ENCODE measurements at places on chromosomes 6 and 20.
A peak's percentile ranks its signal among the peaks of the same experiment; 100 is the strongest.

DNA sequence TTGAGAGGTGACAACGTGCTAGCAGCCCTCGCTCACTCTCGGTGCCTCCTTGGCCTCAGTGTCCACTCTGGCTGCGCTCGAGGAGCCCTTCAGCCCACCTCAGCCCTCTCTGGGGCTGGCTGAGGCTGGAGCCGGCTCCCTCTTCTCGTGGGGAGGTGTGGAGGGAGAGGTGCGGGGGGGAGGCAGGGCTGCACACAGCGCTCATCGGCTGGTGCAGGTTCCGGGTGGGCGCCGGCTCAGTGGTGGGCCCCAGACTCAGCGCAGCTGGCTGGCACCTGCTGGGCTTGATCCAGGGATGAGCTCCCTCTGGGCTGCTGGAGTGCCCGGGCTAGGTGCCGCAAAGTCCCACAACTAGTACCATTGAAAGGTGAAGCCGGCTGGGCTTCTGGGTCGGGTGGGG, 957.8 kb upstream of the GJE1 start:
- no peak for DNase-seq

- DNase-seq, result no peak
Measured at GRCh38 chr6:100103931-100104330, 109.9 kb upstream of the MCHR2 start.

DNA sequence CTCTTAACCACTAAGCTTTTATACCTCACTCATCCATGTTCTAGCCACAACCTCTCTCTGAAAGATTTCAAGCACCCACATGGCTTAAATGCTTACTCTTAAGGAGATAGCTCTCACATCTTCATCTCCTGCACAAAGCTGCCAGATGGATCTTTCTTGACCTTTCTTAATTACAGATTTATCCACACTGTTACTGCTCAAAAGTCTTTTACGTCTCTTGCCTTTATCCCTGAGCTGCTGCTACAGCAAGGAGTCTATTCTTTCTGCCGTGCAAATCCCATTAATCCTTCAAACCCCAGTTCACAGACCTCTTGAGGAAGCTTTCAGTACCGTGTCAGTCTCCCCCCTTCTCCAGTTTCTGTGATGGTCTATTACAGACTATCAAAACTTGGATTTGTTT, 54.6 kb downstream of the B4GALT5 start:
- no peak for DNase-seq

GRCh38 chr6:164554226-164554625, 755.2 kb downstream of the C6orf118 start:
- no peak for DNase-seq

GRCh38 chr6:42781796-42782688, at the start of gene BICRAL:
BICRAL (plus strand) TSS chr6:42782052; CDS start chr6:42822023, 39,971 bp downstream.
- DNase-seq, result peak; percentile 47

- DNase-seq, result no peak
Measured at GRCh38 chr6:109318328-109318876, 63.9 kb downstream of the CD164 start.

DNA sequence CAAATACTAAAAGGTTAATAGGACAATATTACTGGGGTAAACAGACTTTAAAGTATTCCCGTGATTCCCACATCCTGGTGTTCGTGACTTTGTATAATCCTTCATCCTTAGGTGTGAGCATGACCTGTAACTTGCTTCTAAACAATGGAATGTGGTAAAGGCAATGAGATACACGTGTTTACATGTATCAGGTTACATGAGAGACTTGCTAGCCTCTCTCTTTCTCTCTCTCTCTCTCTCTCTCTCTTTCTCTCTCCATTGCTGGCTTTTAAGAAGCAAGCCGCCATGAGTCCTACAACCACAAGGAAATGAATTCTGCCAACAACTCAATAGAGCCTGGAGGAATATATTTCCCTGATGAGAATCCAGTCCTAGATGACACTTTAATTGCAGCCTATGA, 83.9 kb upstream of the LGSN start:
- no peak for DNase-seq

- DNase-seq, result no peak
Measured at GRCh38 chr6:125888989-125889656, 67.4 kb upstream of the HINT3 start.

DNA sequence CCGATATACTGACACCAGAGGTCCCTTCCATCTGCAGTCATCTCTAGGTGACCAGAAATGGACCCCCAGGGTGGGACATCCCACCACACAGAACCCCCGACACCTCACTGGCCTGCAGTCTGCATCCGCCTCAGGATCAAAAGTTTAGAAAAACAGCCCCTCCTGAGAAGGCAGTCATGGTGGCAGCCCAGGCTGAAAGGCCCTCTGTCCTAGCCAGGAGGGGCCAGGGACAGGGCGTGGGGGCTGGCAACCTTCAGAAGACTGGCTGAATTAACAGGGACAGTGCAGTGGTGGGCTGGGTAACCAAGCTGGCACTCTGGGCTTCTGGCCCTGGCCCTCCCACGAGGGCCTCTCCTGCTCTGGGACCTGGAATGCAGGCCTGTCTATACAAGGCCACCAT, 34.3 kb upstream of the MDFI start:
- DNase-seq, result no peak

DNA sequence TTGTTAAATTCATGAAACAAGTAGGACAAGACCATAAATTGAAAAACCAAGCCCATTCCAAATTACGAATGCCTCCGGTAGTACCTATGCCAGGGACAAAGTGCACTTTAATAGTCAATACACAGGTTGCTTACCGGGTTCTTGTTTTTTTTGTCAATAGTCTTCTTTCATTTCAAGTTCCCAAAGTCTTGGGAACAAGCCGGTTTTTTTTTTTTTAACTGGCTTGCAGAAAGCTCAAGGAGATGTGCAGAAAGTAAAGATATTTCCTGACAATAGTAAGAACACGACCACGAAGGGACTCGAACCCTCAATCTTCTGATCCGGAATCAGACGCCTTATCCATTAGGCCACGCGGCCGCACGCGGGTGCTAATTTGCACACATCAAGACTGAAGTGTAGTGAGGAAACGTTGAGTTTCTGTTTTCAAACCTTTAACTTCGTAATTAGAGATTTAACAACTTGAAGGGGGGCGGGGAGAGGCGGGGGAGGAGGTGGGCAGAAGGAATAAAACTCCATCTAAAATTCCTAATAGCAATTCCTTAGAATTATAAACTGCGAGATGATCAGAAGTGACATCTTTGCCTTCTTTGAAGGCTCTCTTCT, 181.0 kb downstream of the TRIM27 start:
- peak; percentile 58 for DNase-seq

GRCh38 chr6:139129284-139129683, 5.6 kb upstream of the HECA start:
- no peak for DNase-seq

- peak; percentile 6 for DNase-seq
Measured at GRCh38 chr6:77740380-77740779, 87.5 kb downstream of the MEI4 start.

DNA sequence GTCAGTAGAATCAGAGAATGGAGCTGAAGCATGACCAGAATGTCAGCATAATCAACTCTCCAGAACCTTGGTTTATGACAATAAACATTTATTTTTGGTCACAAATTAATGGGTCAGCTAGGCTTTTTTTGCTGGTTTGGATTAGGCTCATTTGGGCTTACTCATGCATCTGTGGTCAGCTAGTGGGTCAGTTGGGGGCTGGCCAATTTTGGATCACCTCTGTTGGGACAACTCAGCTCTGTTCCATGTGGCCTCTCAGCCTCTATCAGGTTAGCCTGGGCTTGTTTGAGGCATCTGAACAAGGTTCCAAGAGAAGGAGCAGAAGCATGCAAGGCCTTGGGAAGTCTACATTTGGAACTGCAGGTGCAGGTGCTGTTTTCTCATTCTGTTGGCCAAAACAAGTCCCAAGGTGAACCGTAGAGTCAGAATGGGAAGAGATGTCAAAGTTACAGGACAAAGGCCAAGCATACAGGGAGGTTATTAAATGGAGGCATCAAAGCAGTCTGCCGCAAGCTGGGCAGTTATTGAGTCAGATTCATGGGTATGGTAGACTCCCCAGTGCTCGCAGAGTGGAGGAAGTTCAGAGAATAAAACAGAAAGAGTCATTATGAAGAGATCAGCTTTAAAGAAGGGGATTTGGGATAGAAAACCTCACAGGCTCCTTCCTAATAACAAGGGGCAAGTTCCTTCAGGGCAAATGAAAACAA, 173.0 kb downstream of the PLCB4 start:
- no peak for DNase-seq

DNA sequence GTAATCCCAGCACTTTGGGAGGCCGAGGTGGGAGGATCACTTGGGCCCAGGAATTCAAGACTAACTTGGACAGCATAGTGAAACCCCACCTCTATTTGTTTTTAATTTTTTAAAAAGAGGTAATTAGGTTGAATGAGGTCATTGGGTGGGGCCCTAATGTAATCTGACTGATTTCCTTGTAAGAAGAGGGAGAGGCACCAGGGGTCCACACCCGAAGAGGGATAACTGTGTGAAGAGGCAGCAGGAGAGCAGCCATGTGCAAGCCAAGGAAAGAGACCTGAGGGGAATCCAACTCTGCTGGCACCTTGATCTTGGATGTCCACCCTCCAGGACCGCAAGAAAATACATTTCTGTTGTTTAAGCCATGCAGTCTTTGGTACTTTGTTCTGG, 63.4 kb downstream of the QRSL1 start:
- no peak for DNase-seq

GRCh38 chr6:166767230-166767629, 140.2 kb upstream of the RPS6KA2 start:
- DNase-seq, result no peak

DNA sequence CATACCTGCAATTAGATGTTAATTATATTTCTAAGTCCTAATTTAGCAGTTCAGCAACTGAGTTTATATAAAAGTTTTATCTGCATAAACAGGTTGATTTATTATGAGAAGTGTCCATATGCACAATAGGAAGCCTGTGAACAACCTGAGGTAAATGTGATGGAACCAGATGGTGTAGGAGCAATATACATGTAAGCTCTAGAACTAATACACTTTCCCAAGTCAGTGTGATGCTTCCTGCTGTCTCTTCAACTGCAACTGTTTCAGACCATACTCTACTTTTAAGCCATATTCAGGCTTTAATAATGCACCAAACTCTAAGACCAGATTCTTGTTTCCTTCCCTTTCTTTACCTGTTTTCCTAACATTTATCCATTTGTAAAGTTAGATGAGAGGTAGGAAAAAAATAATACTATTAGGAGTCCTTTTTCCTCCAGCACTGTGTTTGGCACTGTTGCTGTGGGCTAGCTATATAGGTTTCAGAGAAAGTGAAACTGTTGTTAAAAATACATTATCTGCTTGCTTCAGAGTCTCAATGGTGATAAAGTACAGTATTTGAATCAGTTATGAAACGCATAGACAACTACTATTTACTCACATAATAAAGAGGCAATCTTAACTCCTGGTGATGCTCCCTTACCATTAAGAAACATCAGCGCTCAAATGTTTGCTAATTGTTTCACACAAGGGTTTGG, 1009.3 kb downstream of the GRIK2 start:
- no peak for DNase-seq

- no peak for DNase-seq
Measured at GRCh38 chr6:4474810-4475209, 301.4 kb upstream of the CDYL start.

- DNase-seq, result no peak
Measured at GRCh38 chr6:117555262-117555849, 47.0 kb downstream of the GOPC start.

GRCh38 chr6:137046871-137047412, 2.2 kb upstream of the IL20RA start:
- no peak for DNase-seq

DNA sequence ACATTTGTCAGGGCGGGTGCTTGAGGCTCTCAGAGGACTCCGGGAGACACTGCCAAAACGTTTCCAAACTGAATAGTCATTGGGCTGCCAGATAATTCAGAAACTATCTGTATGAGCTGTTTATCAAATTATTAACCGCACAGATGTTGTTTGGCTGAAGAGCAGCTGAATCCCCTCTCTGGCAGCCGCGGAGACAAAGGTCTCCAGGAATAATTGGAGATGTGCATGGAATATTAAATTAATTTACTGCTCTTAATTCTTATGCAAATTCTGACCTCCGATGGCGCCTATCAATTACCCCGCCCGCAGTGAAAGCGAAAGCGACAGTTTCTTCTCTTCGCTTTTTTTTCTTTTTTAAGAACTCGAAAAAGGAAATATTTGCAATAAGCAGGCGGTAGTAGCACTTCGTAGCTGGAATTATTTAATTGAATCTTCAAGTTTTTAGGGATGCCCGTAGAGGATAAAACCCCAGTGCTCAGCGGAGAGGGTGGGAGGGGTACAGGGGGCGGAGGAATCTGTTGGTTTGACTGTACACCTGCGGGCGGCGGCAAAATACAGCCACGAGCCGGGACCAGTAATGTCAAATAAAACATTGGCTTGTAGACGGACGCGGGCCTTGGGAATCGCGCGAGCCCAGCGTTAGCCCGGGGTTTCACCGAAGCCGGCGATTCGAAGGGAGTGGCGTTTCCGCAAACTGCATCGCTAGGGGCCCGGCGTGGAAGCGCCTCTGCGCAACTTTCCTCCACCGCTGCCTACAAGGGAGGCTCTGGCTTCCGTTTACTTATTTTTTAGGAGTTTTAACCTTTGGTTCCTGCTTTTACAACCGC, 6.2 kb downstream of the LINC00237 start:
- no peak for DNase-seq

GRCh38 chr20:51512645-51513044, 29.9 kb downstream of the NFATC2 start:
- no peak for DNase-seq

- DNase-seq, result no peak
Measured at GRCh38 chr6:84017709-84018452, 15.7 kb upstream of the MRAP2 start.

- DNase-seq, result no peak
Measured at GRCh38 chr6:51094271-51094670, 275.6 kb downstream of the TFAP2B start.

DNA sequence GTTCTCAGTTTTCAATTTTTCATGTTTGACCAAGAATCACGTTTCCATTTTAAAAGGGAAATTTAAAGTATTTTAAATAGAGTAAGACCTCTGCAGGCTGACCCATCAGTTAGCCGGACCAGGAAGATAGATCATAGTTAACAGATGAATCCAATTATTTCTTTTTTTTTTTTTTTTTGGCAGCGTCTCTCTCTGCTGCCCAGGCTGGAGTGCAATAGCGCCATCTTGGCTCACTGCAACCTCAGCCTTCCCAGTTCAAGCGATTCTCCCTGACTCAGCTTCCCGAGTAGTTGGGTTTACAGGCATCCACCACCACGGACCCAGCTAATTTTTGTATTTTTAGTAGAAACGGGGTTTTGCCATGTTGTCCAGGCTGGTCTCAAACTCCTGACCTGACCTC, 256.7 kb upstream of the CNR1 start:
- no peak for DNase-seq
